ENCODE measurements at places on chromosomes 11 and 22.

GRCh38 chr22:31244046-31244942 is 32.2 kb downstream of the LIMK2 start:
- peak; percentile 25 for DNase-seq

- no peak for DNase-seq
Measured at GRCh38 chr11:86736291-86737143, 63.8 kb upstream of the PRSS23 start.

GRCh38 chr11:128409476-128409875 is 177.9 kb downstream of the ETS1 start:
- no peak for DNase-seq

DNA sequence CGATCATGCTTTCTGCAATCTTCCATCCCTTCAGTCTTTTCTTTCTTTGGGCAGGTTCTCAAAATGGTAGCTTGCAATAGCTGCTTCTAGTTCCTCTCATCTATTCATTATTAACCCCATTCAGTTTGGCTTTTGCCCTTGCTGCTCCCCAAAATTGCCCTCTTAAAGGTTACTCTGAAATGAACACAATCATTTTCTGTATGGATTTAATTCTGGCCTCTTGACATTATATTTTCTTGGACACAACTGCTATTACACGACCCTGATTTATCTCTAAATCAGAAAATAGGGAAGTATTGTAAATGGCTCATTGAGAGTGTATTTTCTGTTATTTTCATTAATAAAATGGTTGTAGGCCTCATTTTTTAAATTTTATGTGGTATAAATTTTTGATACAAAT is at the start of gene ANGPTL5:
Gene ANGPTL5 (minus strand): TSS at position 101 of the 400 bp plus-strand sequence. CDS start 8,613 bp downstream, outside the sequence.
- no peak for DNase-seq

DNA sequence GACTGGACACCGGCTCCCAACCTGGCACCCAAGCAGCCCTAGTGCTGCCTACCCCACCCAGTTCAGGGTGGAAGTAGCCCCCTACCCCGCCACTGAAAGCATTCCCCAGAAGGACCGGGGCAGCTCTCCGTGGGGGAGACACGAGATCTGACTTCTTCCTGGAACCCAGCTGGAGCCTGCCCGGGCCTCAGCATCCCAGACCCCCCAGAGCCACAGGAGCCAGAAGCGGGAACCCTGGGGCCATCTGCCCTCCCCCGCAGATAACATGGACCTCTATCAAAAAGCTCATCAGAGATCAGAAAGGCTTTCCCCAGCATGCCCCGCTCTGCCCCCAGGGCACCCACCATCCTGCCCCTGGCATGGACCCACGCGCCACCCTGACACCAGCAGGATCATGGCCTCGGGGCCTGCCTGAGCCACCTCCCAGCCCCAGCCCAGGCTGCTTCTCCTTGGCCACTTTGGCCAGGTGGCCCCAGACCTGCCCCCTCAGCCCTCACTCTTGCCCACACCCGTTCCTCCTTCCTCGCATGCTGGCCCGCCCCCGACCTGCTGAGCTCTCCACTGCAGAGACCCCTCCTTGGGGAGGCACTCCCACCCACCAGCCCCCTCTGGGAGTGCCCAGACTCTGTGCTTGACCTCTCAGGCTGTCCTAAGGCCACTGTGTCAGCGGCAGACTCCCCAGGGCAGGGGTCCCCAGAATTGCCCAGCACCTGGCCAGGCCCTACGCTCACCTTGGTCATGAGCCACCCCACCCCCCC is 17.1 kb downstream of the WNT7B start:
- DNase-seq, result no peak
